Stimulated activated CD4-positive, alpha-beta T cell treated with anti-CD3 and anti-CD28 coated beads, Interleukin-2, amount 100 ng/mL, for 48 hours (primary cell): ENCODE measurements at places on chromosomes 7 and 10.
A peak's percentile ranks its signal among the peaks of the same experiment; 100 is the strongest.

- DNase-seq = no peak
Observed at GRCh38 chr10:74675484-74675883, 150.9 kb upstream of the KAT6B start.

DNA sequence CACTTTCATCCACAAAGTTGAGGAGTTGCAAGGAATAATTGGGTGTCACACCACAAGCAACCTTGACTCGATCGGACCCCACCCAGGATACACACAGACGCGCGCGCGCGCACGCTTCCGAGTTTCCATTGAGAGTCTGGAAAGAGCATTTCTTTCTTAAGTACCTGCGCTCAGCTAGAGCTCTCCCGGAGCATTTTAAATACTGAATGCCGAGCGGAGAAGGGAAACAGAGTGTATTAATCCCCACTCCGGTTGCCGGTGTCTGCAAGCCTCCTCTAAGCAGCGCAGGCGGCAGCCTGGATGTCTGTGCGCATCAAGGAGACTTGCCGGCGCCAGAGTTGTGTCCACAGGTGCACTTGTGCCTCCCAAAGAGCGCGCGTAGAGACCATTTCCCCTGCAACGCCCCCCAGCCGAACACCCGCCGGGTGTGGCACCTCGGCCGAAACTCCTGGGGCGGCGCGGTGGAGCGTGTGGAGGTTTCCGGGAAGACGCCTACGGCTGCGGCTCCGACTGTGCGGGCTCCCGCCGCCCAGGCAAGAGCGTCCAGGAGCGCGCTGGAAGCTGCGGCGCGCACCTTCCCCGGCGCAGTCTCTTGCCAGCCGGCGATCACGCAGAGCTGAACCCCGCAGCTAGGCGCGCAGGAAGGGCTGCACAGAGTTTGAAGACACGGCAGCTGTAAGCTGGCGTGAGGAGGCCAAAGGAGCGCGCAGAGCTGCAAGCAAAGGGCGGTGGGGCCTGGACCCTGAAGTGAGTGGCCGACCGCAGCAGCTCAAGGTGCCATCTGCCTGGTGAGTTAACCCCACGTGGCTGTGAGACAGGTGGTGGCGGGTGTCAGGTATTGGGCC, 1.1 kb upstream of the FEZF1 start:
- no peak for DNase-seq

DNA sequence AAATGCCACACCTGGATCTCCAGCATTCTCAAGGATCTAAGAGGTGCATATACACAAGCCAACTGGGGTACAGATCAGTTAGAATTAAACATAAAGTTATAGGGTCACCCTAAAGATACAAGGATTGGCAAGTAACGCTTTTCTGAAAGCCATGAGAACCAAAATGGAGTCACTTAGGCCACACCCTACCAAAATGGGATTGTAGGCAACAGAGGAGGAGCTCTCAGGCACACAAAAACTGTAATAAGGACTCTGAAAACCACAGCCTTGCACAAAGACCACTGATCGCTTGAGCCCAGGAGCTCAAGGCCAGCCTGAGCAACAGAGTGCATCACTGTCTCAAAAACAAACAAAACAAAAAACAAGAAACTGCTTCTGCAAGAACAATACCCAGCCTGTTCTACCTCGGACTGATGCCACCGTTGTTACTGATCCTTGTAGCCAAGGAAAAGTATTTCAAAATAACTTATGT, 35.5 kb downstream of the SVOPL start:
- DNase-seq = no peak

GRCh38 chr10:5631936-5632335, 34.5 kb downstream of the ASB13 start:
- DNase-seq = no peak

GRCh38 chr10:78599122-78599853, 469.5 kb upstream of the ZMIZ1 start:
- no peak for DNase-seq

- no peak for DNase-seq
Observed at GRCh38 chr10:4736183-4736582, 89.8 kb upstream of the AKR1E2 start.

GRCh38 chr7:129095258-129095657, 40.3 kb upstream of the TNPO3 start:
- DNase-seq = no peak

DNA sequence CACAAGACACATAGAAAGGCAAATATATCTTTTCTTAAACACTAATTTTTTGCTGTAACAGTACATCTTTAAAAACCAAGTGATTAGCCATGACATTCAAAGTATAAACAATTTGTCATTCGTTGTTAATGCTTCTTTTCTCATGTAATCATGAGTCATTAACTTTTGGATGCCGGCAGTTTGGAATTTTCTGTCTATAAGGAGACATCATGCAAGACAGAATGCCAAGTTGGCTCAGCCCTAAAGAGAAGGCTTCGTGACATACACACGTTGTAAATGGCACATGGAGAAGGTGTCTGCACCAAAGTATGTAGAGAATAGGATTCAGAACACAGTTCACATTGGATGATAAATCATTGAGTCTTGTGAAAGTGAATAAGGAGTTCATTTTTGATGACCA, 35.9 kb downstream of the CCDC3 start:
- no peak for DNase-seq

GRCh38 chr7:130667593-130668257, 823 bp downstream of the COPG2 start:
- no peak for DNase-seq

- no peak for DNase-seq
Observed at GRCh38 chr10:123962756-123963530, 71.3 kb upstream of the CPXM2 start.

GRCh38 chr7:158865462-158865922, 9.1 kb downstream of the DYNC2I1 start:
- DNase-seq = no peak

DNA sequence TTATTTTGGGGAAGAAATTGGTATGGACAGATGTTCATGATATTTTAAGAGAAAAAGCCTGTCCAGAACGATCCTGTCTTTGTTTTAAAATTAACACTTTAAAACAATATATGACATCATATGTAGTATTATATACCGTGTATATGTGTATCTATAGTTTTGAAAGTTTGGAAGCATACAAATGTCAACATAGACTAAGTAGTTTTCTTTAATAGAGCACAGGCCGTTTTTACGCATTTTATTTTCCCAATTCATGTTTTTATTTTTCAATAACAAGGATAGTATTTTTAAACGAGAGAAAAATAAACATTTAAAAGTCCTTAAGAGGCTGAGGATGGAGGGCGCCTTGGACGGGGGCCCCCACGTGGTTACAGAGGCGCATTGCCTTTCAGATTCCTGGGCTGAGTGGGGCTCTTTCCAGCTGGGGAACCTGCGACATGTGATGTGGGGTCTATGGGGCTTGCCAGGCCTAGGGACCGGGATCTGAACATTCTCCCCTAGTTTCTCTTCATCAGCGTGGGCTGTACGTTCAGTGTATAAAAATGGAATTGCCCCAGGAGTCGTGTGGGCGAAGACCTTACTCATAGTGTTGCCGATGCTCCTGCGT, 127.8 kb upstream of the ZNF746 start:
- peak; percentile 50 for DNase-seq

- DNase-seq = no peak
Observed at GRCh38 chr10:112497347-112497950, 50.4 kb downstream of the VTI1A start.

- DNase-seq = no peak
Observed at GRCh38 chr7:117375380-117375779, 51.9 kb downstream of the ASZ1 start.

DNA sequence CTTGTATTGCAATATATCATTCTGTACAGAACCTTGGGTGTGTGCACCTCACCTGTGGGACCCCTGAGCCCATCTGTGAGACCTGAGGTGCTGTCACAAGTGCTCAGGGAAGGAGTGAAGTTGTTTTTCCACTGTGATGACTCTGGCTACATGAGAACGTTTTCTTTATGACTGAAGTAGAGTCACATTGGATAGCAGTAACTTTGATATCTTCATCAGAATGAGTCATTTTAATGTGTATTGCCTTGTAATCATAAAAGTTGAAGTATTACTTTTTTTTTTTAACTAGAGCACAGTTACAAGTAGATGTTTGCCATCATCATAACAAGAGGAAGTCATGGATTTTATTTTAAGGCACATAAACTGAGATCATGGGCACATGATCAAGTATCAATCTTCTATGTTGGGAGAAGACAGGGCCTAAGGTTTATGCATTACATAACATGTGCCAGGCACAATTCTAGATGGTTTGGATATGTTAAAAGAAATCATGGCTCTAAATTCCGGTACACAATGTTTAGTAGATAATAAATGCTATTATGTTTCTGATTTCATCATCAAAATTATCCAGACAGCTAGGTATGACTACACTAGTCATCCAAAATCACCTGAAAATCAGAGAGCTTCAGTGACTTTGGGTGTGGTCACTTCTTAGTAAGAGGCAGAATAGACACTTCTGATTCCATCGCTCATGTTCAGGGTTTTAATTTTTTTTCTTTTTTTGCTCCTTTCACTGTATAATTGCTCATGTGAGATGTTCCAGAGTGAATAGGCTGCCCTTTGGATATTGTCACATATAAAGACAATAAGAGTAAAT, 82.7 kb upstream of the KLF6 start:
- DNase-seq = no peak

DNA sequence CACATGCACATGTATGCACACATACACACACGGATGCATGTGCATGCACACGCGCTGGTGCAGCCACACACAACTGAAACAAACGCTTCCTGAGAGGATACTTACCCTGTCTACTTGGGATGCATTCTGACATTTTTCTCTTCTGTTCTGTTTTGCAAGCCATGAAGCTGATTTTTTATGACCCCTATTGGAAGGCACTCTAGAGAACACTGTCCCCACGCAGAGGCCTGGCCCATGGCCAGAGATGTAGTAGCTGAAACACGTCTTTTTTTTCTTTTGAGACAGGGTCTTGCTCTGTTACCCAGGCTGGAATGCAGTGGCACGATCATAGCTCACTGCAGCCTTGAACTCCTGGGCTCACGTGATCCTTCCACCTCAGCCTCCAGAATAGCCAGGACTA, 47.9 kb downstream of the VWA2 start:
- no peak for DNase-seq

- no peak for DNase-seq
Observed at GRCh38 chr10:75596930-75597620, 165.7 kb downstream of the LRMDA start.

GRCh38 chr10:104233817-104234216, 1.7 kb upstream of the CFAP43 start:
- no peak for DNase-seq

DNA sequence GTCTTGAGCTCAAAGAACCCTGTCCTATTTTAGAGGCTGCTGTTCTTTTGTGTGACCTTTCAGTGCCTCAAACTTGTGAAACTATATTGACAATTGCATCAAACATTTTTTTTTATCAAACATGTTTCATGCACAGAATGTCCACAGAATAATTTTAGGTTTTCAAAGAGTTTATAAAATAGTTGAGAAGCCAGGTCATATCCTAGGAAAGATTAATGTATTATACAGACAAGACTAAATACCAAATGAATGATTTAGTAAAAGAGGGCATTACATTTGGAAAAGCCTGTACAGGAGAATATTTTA, 67.0 kb downstream of the CDK6 start:
- DNase-seq = no peak

- no peak for DNase-seq
Observed at GRCh38 chr10:60537697-60538096, 148.0 kb upstream of the ANK3 start.

DNA sequence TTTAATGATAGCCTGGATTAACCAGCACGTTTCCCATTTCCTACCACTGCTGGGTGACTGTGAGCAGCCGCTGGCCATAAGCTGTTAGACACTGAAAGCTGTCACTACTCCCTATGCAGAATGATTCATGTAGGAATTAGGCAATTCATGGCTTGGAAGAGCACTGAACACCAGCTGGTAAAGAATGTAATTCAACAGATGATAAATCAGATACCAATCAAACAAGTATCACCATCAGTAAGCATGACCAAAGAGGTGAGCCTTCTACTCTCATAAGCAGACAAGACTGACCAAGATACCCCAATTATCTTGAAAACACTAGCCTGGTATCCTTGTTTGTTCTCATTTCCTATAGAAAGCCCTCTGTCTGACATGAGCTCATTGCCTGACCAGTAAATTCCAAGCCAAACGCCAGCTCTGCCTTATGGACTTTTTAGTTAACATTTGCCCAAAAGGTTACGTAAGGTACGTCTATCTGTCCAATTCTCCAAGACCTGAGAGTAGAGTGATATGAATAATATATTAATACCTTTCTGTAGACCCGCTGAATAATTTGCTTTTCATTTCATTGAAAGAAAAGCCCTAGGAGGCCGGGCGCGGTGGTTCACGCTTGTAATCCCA, 127.7 kb downstream of the ELMO1 start:
- DNase-seq = no peak

- no peak for DNase-seq
Observed at GRCh38 chr7:95558864-95559263, 37.5 kb downstream of the PDK4 start.

- no peak for DNase-seq
Observed at GRCh38 chr10:31912289-31912688, 16.3 kb downstream of the ARHGAP12 start.
